ENCODE measurements at places on chromosomes 5 and 9.

GRCh38 chr9:124308606-124309491 is 51.1 kb downstream of the NEK6 start:
- no peak for DNase-seq

GRCh38 chr9:34994900-34995669 is 5.5 kb downstream of the DNAJB5 start:
- DNase-seq = no peak

GRCh38 chr9:2386566-2386965 is 235.0 kb upstream of the VLDLR start:
- no peak for DNase-seq

GRCh38 chr5:45277860-45278259 is 418.3 kb downstream of the HCN1 start:
- DNase-seq = no peak

- no peak for DNase-seq
Observed at GRCh38 chr9:17556935-17557334, 21.9 kb upstream of the SH3GL2 start.

GRCh38 chr5:98144116-98144515 is 629.3 kb upstream of the RGMB start:
- no peak for DNase-seq

DNA sequence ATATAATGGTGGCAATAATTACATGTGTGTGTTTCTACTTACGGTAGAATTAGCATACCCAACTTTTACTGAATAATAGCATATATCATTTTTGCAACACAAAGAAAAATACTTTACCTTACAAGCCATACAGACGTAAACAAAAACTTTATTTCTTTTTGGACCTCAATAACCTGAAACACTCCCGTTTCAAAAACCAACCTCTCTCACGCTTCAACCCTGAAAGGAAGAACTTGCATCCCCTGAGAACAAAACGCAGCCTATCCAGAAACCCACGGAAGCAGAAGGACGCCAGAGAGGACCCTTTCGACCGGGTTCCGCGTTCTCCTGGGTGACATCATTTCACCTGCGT is at the start of gene RNF38:
Gene RNF38, minus strand, starts transcription at position 290 of the 352 bp plus-strand sequence. Its CDS starts 161 bp downstream, at position 129.
- no peak for DNase-seq

GRCh38 chr9:76891874-76892273 is 14.0 kb downstream of the PRUNE2 start:
- no peak for DNase-seq

DNA sequence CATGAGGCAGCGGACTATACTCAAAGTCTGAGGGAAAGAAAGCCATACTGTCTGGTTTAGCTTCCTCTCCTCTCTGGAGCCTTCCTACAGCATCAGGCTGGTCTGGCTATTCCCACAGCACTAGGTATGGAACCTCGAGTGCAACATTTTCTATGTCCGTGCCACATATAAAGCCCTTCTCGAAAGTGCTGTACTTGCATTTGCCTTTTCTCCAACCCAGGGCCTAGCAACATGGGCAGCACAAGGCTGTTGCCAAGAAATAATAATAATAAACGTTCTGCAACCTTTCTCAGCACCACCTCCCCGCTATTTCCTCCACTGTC is 804 bp downstream of the MED10 start:
- DNase-seq = no peak

DNA sequence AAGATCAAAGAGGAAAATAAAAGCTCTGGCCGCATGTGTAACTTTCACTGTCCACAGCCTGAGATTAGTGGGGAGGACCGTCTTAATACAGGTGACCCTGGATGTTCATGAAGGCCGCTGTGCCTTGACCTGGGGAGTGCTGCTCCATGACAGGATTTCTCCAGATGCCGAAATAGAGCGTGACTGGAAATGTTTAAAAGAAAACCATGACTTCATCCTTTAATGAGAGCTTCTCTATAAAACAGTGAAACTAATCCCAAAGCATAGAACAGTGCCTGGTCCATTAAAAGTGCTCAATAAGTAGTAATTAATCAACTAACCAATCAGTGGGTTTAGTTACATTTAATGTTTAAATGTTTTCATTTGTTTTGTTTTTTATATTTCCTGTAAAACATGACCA is 62.7 kb downstream of the ERAP1 start:
- no peak for DNase-seq

DNA sequence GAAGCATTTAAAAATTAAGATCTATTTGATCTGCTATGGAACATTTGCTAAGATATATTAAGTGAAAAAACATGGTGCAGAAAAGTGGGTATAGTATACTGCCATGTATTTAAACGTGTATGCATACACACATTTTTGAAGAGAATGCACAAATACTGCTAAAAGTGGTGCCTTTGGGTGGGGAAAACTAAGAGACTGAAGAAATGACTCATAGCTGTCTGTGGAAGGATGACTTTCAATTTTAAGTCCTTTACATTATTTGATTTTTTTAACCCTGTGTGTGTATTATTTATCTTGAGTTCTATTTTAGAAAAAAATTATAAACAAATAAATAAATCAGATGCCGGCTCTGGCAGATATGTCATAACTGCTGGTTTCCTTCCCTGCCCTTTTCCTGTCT is 120.7 kb upstream of the SLIT3 start:
- DNase-seq = no peak

DNA sequence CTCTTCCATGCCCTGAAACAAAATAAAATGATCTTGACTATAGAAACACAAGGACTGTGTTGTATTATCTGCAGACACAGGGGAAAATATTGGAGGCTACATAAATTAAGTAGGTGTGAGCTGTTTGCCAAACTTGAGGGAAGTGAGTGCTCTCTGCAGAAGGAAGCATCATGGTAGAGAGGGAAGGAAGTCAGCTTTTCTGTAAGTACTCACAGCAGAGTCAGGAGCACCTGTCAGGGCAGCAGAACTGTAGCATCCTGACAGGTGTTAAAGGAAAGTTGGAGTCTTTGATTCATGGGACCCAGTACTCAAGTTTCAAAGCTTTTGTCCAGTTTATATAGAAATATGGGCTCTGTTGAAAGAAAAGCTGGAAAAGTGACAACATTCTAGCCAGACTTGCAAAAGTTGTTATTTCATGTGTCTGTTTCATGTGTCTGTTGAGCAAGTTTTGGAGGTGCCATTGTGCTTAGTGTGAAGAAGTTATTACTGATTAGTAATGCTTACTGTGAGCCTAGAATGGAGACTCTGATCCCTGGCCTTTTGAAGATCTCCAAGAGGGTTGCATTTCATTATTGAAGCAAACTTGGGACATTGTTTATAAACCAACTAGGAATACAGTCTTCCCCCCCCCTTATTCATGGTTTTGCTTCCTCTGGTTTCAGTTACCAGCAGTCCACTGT is 194.7 kb downstream of the SPATA31D1 start:
- DNase-seq = no peak

GRCh38 chr9:102054811-102055210 is 316.4 kb upstream of the GRIN3A start:
- DNase-seq = no peak

- DNase-seq = no peak
Observed at GRCh38 chr9:85943757-85944430, 2.9 kb downstream of the NAA35 start.

DNA sequence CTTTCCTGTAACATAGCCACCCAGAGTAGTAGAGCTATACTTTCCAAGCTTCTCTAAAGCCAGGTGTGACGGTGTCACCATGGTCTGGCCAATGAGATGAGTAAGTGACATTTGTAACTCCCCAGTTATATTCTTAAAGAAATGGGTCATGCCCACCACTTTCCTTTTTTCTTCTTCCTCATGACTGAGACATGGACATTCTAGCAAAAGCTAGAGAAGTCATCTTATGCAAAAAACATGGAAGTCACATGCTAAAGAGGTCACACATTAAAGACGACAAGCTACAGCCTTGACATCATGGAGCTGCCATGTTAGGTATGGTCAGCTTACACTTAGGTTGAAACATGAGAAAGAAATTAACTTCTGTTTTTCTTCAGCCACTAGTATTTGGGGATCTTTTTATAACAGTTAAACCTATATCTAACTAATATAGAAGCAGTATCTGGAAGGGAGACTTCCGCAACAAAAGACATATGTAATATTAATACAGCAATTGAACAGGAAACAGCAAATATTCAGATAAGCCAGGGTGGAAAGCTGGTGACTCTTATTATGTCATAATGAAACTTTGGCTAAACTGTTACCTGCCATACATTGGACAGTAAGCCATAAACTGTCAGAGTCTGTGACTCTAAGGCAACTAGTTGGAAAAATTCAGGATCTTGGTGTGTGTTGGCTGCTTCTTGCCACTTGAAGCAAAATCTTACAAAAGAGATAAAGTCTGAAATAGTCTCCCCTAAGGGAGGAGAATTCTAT is 54.7 kb upstream of the SNX2 start:
- DNase-seq = no peak

DNA sequence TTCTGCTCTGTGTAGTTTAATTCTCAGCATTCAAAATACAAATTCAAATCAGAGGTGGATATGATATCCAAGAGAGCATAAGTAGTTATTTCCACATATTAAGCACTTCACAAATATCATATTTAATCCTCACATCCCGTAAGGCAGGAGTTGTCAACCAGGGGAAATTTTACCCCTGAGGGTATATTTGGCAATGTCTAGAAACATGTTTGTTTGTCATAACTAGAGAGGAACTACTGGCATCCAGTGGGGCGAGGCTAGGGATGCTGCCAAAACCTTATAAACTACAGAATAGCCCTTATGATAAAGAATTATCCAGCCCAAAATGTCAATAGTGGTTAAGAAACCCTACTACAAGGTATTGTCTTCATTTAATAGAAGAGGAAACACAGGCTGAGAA is 619.4 kb downstream of the SLCO4C1 start:
- DNase-seq = no peak

DNA sequence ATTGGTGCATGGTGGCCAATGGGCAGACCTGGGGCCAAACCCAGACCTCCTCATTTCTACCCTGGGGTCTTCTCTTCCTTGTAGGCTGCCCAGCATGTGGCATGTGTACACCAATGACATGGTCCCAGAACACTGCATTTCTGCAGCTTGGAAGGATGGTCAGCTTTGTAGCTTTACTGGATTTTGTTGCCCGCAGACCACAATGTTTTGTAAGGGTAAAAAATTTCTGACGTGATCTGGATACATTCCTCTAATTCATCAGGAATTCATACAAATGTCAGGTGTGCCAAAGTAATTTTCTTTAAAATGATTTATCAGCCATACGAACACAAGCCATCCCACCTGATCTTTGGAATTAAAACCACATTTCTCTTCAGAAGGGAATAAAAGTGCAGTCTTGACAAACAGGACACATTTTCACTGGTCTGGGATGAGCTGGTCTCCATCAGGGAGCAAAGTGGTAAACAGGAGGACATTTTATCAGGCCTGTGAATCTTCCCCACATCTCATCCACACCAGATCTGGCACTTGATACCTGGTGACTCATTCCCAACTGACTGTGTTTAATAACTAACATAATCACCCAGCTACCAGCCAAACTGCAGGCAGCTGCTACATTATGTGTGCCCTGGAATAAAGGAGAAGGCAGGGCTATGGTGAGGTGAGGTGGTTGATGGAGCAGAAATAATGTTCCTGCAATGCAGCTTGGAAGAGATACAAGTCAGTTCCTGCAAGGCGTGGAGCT is 103.9 kb downstream of the SPOCK1 start:
- DNase-seq = no peak

GRCh38 chr9:120904978-120905301 is 21.7 kb downstream of the TRAF1 start:
- no peak for DNase-seq

DNA sequence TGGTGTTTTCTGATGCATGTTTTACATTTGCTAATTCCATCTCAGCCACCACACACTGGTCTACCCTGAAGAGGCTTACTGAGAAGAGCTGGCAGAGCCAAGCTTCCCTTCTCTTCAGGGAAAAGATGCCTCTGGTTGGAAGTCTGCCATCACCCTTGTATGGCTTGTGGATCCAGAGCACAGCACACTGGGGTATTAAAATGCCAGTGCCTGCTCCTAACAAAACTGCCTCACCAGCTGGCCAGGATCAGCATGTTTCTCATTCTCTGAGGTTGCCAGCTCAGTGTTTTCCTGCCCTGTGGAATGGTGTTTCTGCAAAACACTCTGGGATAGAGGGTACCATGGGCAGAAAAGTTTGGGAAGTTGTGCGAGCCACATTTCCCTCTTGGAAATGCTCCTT is 31.6 kb upstream of the ZNF618 start:
- DNase-seq = no peak

DNA sequence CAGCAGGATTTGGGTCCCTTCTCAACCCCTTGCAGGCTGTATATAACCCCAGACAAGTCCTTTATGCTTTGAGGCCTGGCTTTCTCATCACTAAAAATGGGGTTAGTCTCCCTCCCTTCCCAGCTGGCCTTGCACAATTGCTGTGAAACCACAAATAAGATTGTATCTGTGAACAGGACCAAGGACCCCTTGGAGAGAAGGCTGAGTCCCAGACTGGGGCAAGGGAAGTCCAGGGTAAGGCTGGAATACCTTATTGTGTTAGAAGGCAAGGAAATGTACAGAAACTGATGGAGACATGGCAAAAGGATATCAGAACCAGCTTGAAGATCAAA is 11.4 kb downstream of the MACROH2A1 start:
- DNase-seq = no peak

- DNase-seq = peak; percentile 18
Observed at GRCh38 chr5:1548702-1549474, 25.1 kb upstream of the LPCAT1 start.

DNA sequence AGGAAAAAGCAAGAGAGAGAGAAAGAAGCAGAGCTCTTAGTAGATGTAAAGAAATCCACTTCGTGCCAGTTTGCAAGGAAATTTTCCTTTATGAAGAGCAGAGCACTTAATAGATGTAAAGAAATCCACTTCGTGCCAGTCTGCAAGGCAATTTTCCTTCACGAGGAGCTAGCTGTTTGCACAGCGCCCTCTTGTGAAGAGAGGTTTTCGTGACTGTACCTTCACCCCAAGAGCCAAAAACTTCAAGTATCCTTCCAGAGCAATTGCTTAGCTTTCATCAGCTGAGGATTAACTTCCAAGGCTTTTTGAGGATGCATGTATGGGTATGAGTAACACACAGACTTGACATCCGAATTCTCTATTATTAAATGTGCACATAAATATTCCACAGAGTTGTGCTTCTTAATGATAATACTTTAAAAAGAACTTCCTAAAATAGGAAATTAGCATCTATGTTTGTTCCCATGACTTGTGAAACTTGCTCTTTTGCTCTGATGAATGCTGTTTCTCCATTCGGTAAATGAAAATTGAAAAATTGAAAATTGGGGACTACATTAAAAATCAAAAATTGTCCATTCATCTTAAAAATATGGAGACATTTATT is 525.6 kb downstream of the PDE4D start:
- DNase-seq = peak; percentile 68

DNA sequence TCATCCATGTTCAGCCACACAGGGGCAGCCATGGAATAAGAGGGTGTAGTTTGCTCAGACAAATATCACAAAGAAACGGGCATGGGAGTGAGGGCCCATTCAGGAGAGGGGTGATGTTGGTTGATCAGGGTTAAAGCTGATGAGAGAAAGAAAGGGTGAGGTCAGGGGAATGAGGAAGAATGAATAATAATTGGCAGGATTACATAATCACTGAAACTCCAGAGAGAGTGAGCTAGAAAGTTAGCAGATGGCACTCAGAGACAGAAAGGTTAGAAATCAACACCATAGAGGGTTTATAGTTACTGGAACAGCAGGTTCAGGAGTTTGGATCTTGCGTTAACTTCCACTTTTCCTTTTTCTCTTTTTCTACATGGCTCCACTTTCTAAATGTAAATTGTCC is 113.9 kb downstream of the TAF11L14 start:
- DNase-seq = no peak
